ENCODE measurements at places on chromosomes 3 and 15.

DNA sequence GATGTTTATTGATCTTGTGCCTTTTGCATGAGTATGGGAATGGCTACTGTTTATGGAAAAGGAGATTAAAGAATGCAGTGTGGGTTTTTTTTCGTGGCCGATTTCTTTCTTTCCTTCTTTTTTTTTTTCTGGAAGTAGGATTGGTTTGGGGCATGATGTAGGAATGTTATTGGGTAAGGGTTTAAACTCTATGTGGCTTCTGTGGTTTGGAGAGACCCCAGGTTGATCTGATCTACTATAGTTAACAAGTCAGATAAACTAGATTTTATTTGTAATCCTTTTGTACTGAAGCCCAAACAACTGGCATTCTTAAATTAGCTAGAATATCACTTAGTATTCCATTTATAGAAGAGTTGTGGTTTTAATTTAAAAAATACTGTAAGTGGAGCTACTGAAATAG is 304.8 kb downstream of the LPP start:
- DNase-seq: no peak

- DNase-seq: no peak
Measured at GRCh38 chr15:34154725-34155204, 52.9 kb downstream of the PGBD4 start.

DNA sequence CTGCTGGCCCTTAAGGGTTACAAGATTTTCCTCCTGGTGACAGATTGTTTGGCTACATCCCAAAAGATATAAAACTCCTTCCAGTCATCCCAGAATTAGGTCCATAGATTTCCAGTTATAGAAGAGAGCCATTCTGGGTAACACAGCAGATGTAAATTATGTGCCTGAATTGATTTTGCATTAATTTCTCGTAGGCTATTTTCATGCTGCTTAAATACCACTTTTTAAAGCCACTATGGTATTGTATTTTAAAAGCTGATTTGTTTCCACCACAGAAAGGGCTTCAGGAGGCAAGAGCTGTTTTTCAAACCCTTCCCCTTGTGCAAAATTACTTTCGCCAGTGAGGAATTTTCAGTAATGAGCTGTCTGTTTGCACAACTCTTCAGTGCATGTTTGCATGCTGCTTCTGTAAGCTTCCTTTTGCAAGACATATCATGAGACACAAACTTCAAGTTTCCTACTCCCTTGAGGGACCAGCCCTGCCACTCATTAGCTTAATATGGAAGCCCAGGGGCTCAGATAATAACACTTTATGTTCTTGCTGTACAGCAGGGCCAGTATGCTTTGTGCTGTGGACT is 105.4 kb upstream of the TNIK start:
- DNase-seq: no peak

DNA sequence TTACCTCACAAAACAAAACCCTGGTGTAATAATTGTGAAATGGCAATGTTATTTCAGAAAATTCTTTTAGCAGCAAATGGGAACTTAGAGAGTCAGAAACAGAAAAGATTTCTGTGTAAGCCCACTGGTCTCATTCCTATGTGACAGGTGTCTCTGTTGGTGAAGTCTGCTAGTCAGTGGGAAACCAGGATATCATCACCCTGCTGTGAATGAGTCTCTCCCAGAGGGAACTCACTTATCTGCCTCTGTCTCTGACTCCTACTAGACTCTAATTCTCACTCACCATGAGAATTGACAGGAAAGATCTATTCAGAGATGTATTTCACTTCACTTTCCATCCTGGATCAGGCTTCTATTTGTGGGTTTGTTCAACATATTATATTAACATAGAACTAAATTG is 266.0 kb downstream of the EPHA3 start:
- no peak for DNase-seq

DNA sequence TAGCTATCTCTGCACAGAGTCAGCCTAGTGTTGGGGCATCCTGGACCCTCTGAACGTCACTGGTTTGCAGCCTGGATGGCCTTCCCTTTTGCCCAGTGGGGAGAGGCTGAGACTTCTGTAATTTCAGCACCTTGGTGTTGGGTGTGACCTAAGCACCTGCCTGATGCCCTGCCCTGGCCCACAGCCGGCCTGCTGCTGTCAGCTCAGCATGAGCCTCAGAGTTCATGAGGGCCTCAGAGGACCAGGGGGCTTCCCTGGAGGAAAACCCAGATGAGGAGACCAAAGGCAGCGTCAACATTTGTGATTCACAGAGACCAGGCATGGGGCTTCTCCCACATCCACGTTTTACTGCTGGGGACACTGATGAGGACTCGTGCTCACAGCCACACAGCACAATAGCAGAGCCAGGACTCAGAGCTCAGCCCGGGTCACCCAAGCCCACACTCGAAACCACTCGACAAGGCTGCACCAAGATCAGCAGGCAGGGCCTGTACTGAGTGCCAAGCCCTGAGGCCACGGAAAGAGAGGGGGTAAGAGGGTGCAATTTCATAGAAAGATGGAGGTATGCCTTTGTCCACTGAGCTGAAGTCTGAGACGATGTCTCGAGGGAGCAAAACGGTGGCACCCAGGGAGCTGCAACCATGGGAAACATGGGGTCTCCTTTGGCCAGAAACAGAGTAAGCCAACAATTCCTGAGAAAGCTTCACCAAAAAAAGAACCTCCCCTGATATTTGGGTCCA is 9.9 kb upstream of the GP9 start:
- DNase-seq: no peak

DNA sequence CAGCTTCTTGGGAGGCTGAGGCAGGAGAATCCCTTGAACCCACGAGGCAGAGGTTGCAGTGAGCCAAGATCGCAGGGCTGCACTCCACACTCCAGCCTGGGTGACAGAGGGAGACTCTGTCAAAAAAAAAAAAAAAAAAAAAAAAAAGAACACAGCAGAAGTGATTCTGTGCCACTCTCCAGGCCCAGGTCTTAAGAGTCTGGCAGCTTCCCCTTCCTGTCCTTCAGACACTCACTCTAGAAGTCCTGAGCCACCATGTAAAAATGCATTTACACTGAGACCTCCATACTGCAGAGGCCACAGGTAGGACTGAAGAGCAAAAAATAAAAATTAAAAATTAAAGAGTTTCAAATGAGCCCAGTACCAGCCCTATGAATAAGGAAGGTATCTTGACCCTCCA is 11.8 kb upstream of the CDV3 start:
- DNase-seq: no peak

DNA sequence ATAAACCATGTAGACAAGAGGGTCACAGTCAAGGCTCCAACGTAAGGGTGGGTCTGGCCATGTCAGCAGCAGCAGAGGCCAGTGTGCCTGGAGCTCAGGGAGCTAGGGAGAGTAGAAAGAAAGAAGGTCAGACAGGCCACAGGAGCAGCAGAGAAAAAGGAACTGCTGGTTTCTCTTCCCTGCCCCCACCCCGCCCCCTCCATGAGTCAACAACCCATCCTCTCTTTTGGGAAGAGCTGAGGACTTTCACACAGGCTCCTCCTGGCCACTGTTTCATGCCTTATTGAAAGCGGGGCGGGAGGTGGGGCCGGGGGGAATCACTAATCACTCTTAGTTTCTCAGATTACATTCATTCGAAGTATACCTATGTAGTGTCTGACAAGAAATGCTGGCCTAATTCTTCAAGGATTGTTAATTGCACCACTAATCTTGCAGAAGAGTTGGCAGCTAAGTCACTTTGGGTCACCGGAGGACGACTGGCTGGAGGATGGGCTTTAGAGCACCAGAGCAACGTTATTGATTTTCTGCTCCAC is 9.1 kb upstream of the SCG3 start:
- DNase-seq: no peak

DNA sequence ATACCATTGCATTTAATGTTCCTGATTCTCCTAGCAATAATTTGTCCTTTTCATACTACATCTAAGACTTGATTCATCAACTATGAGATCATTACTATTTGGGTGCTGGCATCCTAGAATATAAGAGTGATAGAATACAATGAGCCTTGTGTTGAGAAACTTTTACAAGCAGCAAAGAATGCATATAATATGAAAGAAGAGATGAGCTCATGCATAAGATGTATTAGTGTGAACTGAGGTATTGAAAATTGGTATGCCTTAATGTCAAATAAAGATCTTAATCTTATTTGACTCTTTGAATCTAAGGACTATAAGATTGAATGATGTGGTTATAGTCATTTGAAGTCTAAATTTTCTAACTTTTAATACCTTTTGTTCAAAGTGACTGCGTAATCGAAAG is 220.0 kb upstream of the ARHGEF26 start:
- no peak for DNase-seq

GRCh38 chr3:45140141-45140769 is 5.9 kb downstream of the CDCP1 start:
- no peak for DNase-seq

GRCh38 chr3:65808407-65808806 is 230.3 kb downstream of the MAGI1 start:
- no peak for DNase-seq
